ENCODE measurements at places on chromosomes 13 and 19. TPM values are rescaled to one million over a fixed set of nuclear protein-coding genes. Genes with fewer than 3 reads are reported as not detected.

Gene JUNB
- polyA plus RNA-seq = 134 TPM

Gene MISP3
- 1.7 TPM for polyA plus RNA-seq

GRCh38 chr13:20366056-20366455, 133.9 kb upstream of the GJB6 start:
- no peak for DNase-seq

DNA sequence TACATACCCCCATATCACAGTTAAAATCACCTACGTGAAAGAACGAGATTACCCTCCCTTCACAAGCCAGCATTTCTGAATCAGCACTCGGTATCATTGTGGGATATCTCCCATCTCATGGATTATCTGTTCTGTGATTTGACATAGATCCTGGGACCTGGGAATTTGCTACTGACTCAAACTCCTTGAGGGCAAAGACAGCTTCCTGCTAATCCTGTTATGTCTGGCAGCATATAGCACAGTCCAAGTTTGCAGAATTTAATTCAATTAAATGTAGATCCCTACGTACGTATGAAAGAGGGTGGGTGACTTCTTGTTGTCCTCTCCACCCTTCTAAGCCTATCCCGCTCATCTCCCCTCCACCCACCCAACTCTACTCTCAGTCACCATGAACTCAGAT, 476.5 kb downstream of the KLF5 start:
- peak; percentile 85 for DNase-seq

GRCh38 chr13:113968463-113969310, 5.2 kb downstream of the C13orf46 start:
- no peak for DNase-seq
